AG10803 (cell line): ENCODE measurements at places on chromosomes 5 and 9.

DNA sequence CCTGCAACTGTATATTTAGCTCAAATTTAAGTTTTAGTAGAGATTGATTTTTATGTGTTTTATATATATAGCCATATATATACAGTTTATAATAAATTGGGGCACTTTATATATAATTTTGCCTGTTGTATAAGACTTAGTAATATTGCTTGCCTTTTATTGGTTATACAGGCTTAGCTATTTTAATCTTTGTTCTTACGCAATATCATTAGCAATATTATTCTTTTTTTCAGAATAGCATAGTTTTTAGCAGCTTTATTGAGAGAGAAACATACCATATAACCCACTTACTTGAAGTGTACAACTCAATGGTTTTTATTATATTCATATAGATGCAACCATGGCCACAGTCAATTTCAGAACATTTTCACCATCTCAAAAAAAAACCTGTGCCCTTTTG is 28.0 kb downstream of the CDO1 start:
- DNase-seq, result no peak

- DNase-seq, result no peak
Measured at GRCh38 chr5:146233441-146233840, 30.0 kb downstream of the RBM27 start.

GRCh38 chr5:171543148-171543815 is 123.8 kb downstream of the FGF18 start:
- no peak for DNase-seq

DNA sequence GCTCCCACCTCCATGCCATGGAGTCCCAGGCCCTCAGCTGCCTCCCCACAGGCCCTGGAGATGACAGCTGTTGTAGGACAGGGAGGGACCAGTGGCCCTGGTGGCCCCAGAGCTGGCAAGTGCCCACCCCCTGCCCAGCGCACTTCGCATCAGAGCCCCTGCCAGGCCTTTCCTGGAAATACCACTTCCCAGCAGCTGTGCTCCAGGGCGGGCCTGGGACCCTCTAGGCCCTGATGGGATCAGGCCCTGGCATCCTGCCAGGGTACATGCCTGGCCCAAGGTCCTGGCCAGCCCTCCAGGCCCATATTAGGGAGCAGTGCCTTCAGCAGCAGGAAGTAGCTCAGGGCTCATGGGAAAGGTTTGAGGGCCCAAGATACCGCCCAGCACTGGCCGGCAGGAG is 2.5 kb downstream of the KCNT1 start:
- no peak for DNase-seq

GRCh38 chr5:2894316-2894715 is 142.8 kb upstream of the IRX2 start:
- no peak for DNase-seq

DNA sequence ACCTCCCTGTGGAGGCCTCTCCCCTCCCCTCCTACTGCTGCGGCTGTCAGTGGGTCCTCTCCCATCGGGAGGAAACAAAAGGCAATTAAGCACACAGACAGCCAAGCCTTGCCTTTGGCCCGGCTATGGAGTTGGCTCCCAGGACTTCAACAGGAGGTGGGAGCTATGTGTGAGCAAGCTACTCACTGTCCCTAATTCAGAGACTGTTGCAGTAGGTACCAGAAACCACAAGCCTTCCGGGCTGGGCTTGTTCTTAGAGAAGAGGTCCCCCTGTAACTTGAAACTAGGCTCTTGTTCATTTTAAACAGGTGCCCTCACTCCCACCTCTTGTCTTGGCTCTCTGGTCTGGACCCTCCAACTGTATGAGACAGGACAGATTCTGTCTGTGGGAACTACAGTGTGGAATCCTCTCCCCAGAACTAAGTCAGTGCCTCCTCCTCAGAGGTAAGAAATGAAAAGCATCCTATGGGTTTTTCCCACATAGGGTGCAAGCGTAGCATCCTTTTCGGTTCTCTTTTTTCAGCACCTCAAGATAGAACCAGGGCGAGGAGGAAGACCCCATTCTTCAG is 561.1 kb downstream of the EBF1 start:
- DNase-seq, result no peak

DNA sequence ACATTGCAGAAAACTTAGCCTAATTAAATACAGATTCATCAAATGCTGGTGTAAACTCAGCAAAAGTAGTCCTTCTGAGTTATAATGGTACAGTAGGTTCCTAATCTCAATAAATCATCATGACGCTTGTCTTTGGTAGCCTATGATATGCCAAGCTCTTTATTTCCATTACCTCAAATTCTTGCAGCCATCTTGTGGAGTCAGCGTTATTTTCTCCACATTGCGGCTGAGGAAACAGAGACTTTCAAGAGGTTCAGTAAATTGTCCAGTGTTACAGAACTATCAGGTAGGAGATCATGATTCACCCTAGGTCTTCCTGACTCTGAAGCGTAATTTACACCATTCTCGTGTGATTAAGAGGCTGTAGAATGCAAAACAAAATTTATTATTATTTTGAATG is 237.2 kb downstream of the PCSK5 start:
- DNase-seq, result no peak

- DNase-seq, result no peak
Measured at GRCh38 chr5:39092581-39093351, 18.6 kb upstream of the RICTOR start.

- no peak for DNase-seq
Measured at GRCh38 chr9:2355697-2355983, 265.9 kb upstream of the VLDLR start.

GRCh38 chr5:168697034-168697720 is 118.0 kb upstream of the PANK3 start:
- DNase-seq, result no peak

GRCh38 chr9:33946779-33947535 is 101.7 kb downstream of the UBAP2 start:
- DNase-seq, result peak; percentile 99

GRCh38 chr9:126363847-126364671 is 37.4 kb downstream of the MVB12B start:
- no peak for DNase-seq

- no peak for DNase-seq
Measured at GRCh38 chr5:166625210-166625865, 1666.1 kb upstream of the WWC1 start.

DNA sequence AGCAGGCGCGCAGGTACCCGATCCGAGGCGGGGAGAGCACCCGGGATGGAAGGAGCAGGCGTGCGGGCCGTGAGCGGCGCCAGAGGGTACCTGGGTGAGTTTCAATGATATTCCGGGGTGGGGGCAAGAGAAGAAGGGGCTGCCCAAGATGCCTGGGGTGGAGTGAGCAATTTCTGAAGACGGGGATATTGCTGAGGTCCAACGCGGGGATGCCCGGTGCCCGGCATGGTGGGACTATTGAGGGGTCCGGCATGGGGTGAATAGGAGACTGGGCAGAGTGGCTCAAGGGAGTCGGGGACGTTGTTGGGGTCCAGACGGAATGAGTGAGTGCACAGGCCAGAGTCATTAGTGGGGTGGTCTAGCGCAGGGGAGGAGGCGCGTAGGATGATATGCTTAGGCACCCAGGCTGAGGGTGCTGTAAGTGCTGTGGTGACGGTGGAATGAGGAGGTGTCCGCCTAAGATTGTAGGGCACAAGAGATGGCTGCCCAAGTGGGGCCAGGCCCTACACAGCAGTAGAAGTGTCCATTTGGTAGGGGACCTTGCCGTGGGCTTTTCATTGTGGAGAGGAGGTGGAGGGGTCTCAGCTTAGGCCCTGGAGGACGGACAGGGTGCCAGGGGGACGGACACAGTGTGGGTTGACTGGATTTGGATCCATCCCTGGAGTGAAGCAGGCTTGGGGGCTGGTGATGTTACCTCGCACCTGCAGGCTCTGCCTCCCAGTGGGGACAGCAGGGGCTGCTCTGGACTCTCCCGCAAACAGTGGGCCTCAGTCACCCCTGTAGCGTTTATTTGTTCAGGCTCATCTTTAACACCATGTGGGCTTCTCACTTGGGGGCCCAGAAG is 719 bp downstream of the MIGA2 start:
- no peak for DNase-seq

- DNase-seq, result peak; percentile 57
Measured at GRCh38 chr9:114321759-114322158, 1.1 kb upstream of the ORM1 start.

- peak; percentile 35 for DNase-seq
Measured at GRCh38 chr5:52837591-52838001, 49.9 kb downstream of the ITGA1 start.
